ENCODE measurements at places on chromosomes 1 and 21.

GRCh38 chr1:8335246-8335645 is 17.3 kb downstream of the SLC45A1 start:
- no peak for DNase-seq

GRCh38 chr1:7408771-7409150 is 362.3 kb upstream of the VAMP3 start:
- no peak for DNase-seq

GRCh38 chr1:194717334-194717733 is 1530.9 kb upstream of the B3GALT2 start:
- no peak for DNase-seq

DNA sequence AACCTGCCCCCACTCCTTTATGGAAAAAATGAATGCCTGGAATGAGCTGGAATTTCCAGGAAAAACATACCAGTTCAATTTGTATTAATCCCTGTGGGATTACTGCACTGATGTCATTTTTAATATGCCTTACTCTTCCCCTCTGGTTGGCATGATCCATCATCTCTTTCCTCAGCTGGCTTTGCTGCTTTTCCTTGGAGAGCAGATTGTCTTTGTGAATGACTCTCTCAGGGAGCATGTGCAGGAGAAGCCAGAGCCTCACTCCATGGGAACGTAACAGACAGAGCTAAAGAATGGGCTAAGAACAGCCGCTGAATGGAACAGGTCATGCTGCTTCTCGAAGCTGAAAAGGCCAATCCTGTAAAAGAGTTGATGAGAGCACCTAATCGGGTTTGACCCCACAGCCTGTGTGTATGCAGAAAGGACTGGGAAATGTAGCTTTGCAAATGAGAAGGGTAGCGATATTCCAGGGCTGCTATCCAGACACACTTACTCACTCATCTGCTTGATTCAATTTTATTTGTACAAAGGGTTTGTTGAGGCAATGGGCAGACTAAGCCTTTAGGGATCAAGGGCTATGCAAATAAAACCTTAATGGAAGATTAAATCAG is 20.7 kb downstream of the PHC2 start:
- DNase-seq: no peak

GRCh38 chr1:34267326-34267725 is 90.6 kb downstream of the C1orf94 start:
- no peak for DNase-seq

DNA sequence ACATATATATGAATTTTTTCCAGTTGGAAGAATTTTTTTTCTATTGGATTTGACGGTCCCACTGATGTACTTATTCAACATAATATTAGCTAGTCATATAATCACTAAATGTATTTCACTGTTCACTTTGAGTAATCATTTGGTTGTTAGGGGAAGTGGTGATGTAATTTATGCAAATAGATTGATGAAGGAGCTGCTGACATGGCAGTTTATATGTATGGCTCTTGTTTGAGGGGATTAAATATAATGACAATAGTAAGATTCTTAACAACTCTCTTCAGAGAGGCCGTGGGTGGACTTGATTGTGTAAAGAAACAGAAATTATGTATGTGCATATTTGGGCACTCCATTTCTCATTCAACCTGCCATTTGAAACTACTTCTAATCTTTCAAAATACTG is 653.6 kb upstream of the ADGRL4 start:
- DNase-seq: no peak

DNA sequence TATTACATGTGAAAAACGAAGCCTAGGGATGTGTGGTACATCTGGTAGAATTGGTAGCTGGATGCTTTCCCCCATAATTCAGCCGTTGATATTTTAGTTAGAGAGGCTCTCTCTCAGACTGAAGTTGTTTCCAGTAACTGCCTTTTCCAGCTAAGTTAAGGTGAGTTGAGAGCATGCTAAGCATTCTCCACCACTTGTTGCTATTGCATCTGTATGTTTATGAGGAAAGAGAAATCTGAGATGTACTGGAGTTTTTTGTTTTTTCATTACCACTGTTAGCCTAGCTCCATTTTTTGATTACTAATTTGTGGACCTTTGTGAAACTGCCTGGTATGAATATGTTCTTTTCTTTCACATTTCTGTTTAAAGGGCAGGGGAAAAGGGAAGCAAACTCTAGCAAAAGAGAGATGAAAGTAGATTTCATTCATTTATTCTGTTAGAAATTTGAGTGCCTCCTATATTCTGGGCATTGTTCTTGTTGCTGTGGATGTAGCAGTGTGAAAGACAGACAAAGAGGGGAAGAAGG is 189.9 kb upstream of the CACYBP start:
- no peak for DNase-seq

DNA sequence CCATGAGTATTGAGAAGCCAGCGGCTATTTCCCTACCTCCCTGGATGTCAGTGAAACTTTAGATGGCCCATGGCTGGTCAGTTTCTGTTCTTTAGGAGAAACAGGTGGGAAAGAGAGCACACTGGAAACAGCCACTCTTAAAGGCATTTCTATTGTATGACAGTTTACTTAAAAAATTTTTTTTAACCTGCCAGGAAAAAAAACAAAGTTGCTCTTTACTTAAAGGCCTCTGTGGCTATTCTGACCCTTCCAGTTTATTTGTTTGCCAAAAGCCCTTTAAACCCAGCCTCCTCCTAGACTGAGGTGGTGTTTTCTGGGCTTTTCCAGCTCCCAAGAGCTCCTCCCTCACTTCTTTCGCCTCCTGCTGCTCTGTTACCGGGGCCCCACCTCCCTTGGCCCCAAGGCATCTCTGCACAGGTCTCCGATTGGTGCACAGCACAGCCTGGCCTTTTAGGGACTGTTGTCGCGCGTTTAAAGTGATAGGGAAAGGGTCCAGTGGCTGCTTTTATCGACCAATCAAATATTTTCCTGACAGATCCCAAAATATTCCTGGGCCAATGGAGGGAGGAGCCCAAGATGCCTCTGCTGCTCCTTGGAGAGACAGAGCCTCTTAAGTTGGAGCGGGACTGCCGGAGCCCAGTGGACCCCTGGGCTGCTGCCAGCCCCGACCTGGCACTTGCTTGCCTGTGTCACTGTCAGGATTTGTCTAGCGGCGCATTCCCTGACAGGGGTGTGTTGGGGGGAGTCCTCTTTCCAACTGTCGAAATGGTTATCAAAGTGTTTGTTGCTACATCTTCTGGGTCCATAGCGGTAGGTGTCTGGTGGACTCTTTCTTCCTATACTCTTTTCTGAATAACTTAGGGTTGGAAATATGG is at the start of gene SH3BGR:
Gene SH3BGR, plus strand, starts transcription at position 639 of the 875 bp plus-strand sequence. Its CDS starts 127 bp downstream, at position 766.
- DNase-seq: peak; percentile 67

DNA sequence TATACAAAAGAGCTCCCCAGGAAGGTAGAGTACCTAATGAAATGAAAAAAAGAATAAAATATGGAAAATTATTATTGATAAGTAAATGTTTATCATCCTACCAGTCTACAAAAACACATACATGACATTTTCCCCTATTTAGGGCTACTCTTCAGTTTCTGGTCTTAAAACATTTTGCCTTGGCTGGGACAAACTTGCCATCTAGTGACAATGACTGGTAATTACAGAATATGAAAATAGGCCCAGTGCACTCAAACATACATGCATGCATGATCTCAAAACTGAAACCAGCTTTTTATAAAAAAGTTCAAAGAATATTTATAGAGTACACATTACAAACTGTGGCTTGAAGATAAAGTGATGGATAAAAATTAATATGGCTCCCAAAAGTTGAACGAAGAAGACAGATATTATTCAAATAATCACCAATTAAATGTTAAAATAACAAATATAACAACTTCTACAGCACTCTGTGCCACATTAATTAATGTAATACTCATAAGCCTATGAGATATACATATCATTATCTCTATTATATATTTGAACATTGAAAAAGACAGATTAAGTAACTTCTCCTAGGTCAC is 10.5 kb upstream of the RNPC3 start:
- DNase-seq: peak; percentile 84

- no peak for DNase-seq
Measured at GRCh38 chr1:170086399-170087032, 12.0 kb upstream of the KIFAP3 start.

GRCh38 chr1:109040989-109041620 is 797 bp downstream of the WDR47 start:
- peak; percentile 38 for DNase-seq

DNA sequence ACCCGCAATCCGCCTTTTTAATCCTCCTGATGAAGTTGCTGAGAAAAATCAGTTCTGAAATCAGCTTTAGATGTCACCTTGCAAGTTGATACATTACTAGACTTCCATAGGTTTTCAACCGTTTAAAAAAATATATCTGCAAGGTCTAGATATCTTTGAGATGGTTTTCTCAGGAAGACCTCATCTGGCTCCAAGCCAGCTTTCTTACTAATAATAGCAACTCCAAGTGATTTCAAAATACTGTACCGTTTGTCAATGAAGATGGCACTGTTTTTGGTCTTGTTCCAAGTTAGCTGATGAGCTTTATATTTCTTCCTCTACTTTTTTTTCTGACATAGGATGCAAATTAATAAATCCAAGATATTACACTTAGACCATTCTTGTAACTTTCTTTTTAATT is 40.3 kb downstream of the LRRC8C start:
- peak; percentile 33 for DNase-seq

- DNase-seq: no peak
Measured at GRCh38 chr1:44684525-44684924, 10.0 kb downstream of the ARMH1 start.

GRCh38 chr1:1067284-1067859 is 6.7 kb downstream of the RNF223 start:
- DNase-seq: no peak

- no peak for DNase-seq
Measured at GRCh38 chr1:118958937-118959631, 29.1 kb downstream of the TBX15 start.

GRCh38 chr1:156795787-156796186 is 20.9 kb downstream of the SH2D2A start:
- DNase-seq: peak; percentile 86

GRCh38 chr21:46621457-46622182 is 13.9 kb upstream of the PRMT2 start:
- DNase-seq: no peak

DNA sequence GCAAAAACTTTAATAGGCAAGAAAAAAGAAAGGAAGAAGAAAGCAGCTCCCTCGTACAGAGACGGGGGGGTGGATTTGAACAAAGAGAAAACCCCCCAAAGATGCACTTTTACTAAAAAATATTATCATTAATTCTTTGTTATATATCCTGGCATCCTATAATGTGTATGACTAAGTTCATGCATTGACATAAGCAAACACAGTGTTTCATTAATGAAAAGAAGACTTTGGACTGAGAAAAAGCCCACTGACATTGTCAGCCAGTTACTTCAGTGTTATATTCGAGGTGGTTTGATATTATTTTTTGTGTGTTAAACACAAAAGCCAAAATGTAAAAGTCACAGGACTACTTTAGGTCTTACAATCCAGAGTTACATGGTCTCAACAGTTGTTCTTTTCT is 110.1 kb upstream of the DPYD start:
- DNase-seq: no peak

DNA sequence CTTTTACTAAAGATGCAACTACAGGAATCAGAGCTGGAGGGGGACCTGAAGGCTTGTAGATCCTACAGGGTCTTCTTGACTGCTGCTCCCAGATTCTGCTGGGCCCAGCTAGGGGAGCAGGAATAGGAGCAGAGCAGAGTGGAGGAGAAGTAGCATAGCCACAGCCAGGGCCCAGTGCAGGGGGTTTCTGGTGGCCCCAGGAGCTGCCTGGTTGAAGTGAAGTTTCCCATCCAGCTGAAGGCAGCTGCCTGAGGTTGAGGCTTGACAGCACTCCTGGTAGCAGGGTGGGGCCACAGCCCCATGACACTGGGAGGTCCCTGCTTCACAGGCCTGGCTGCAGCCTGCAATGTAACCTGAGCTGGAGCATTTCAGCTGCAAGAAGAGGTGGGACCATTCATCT is 2.0 kb upstream of the INPP5B start:
- DNase-seq: no peak

DNA sequence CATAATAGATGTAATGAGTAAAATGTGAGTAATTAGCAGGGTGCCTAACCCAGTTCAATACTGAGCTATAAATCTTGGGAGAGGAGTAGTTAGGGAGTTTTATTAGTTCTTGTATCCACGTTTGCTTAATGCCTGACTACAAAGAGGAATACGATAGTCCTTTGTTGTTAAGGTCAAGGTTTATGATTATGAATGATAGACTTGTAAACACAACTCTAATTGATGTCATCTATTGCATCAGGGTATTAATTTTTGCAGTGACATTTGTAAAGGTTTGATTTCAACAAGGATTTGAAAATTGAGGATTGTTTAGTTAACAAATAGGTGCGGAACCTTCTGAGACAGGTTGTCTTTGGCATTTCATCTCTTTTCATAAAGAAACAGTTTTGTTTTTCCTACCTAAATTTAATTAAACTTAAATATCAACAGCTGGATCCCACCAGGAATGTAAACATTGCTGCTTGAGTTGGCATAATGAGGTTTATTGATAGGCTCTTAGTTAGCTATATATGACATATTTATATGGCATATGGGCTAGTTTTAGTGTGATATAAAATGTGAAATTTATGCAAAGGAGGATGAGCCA is 9.7 kb downstream of the SOAT1 start:
- DNase-seq: no peak

- DNase-seq: no peak
Measured at GRCh38 chr1:100392756-100393155, 40.5 kb downstream of the CDC14A start.

- DNase-seq: peak; percentile 89
Measured at GRCh38 chr1:202159534-202160371, 649 bp downstream of the PTPN7 start.

DNA sequence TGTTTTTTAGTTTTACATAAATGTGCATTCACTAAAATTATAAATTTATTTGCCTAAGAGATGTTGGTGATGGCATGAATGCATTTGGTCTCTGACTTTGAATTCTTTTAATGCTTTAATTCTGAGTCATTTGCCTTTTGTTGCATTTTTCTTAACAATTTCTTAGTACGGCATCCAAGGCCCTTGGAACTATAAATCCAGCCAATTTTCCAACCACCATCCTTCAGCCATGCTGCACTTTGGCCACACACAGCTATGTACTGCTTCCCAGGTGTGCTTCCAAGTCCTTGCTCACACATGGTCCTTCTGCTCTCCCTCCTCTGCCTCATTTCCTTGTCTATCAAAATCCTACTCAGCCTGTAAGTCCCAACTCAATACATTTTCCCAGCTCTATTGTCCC is 161.0 kb downstream of the DHRS3 start:
- no peak for DNase-seq

DNA sequence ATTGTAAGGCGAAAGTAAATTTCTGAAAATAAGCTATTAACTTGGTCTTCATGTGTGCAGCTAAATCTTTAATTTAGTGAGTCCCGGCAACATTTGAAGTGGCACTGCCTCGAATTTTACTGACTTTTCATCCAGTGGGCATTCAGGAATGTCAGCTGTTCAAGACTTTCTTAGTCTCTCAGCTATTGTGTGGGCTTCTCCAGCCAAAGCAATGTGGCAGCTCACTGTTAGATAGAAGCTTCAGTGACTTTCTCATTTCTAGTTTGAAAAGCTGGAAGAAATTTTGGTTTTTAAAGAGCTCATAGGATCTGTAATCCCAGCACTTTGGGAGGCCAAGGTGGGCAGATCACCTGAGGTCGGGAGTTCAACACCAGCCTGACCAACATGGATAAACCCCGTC is 44.3 kb upstream of the FAM89A start:
- no peak for DNase-seq

- no peak for DNase-seq
Measured at GRCh38 chr1:39294531-39294930, 90.0 kb downstream of the MACF1 start.

Data from OCI-M1 (cell line).